ENCODE measurements at places on chromosomes 2 and 18.

GRCh38 chr2:154699575-154699930, 1.1 kb downstream of the KCNJ3 start:
- no peak for DNase-seq

- no peak for DNase-seq
These were observed 78.9 kb downstream of the CD8B2 start for GRCh38 chr2:106566050-106566449.

DNA sequence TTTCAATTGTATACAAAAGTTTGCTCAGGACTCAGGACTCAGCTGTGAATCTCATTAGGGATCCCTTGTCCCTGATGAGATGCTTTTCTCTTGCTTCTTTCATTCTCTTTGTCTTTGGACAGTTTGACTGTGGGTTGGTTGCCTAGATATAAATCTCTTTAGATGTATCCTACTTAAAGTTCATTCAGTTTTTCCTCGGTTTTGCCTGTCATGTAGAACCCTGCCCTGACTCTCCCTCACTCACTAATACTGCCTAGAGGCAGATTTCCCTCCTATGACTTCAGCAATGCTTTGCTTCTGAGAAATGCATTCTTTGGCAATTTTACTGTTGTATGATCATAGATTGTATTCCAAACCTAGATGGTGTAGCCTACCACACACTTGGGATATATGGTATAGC, 421.4 kb upstream of the TCF4 start:
- DNase-seq: no peak

GRCh38 chr2:159658881-159659873, 42.8 kb upstream of the BAZ2B start:
- no peak for DNase-seq

DNA sequence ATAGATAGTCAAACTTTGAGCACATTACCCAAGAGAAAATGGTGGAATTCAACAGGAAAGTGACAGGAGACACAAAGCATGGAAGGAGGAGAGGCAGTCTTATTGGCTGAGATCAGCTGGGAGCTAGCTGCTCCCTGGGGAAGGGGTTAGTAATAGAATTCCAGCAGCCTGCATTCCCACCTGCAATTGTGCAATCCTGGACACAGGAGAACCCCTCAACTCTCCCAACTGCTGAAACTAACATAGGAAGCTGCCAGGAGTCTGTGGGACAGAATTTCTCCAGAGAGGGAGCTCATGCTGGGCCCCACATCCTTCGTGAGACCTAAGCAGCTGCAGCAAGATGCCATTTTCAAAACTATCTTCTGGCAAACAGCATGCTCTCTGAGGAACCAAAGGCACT, 69.8 kb upstream of the ACVR1C start:
- no peak for DNase-seq

- no peak for DNase-seq
These were observed 83.6 kb downstream of the ACVR1 start for GRCh38 chr2:157792335-157793052.

DNA sequence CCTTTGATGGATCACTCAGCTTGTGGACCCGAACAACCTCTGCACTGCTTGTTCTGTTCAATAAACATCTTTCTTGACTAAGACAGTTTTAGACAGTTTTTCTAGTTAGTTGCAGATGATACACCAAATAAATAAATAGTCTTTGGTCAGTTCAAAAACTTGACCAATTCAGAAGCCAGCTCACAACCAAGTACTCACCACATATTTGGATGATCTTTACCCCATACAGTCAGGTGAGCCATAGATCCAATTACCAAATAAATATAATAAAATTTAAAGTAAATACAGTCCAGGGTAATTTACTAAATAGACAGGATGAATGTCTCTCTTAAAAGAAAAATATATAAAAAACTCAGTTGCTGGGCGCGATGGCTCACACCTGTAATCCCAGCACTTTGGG, 18.2 kb downstream of the SCN3A start:
- DNase-seq: no peak
